SK-N-SH (cell line): ENCODE measurements at places on chromosomes 5 and 9. TPM values are rescaled to one million over a fixed set of nuclear protein-coding genes. Genes with fewer than 3 reads are reported as not detected.

PARP8 gene
- polyA plus RNA-seq = 6.2 and 8.6 TPM in 2 replicates

ADAMTSL1 gene
- polyA plus RNA-seq = 114 and 163 TPM in 2 replicates

SOHLH1 gene
- not detected in 2 replicates for polyA plus RNA-seq

SPATA31A5 gene
- not detected in 2 replicates for polyA plus RNA-seq

INSL4 gene
- polyA plus RNA-seq = not detected in 2 replicates

GABRA6 gene
- 0.10 TPM in 2 replicates for polyA plus RNA-seq

FOXE1 gene
- 0.03 and 0.08 TPM in 2 replicates for polyA plus RNA-seq

FST gene
- polyA plus RNA-seq = 157 and 162 TPM in 2 replicates

GGTA1 gene
- polyA plus RNA-seq = 0.03 and 0.11 TPM in 2 replicates

ZNF483 gene
- polyA plus RNA-seq = 0.53 and 0.60 TPM in 2 replicates

GABRG2 gene
- not detected in 2 replicates for polyA plus RNA-seq

IL9 gene
- polyA plus RNA-seq = not detected in 2 replicates

IL33 gene
- polyA plus RNA-seq = not detected in 2 replicates

LCN15 gene
- 0.08 TPM in 1 of 2 replicates, not detected in the other for polyA plus RNA-seq

FOXD4L3 gene
- 0.06 and 0.10 TPM in 2 replicates for polyA plus RNA-seq

GPRIN1 gene
- 5.9 and 6.6 TPM in 2 replicates for polyA plus RNA-seq

FAM221B gene
- not detected in 2 replicates for polyA plus RNA-seq

GKAP1 gene
- 1.7 and 1.8 TPM in 2 replicates for polyA plus RNA-seq

PRSS3 gene
- polyA plus RNA-seq = 2.5 and 4.7 TPM in 2 replicates

GRIN1 gene
- polyA plus RNA-seq = 0.03 TPM in 1 of 2 replicates, not detected in the other

NCS1 gene
- 40.6 and 52.9 TPM in 2 replicates for polyA plus RNA-seq

OR1J2 gene
- not detected in 2 replicates for polyA plus RNA-seq

PCDH12 gene
- polyA plus RNA-seq = 0.02 and 0.08 TPM in 2 replicates

DMRT2 gene
- polyA plus RNA-seq = not detected in 2 replicates

SEMA5A gene
- 0.58 and 0.71 TPM in 2 replicates for polyA plus RNA-seq

CERCAM gene
- polyA plus RNA-seq = 128 and 131 TPM in 2 replicates

CDKN2A gene
- polyA plus RNA-seq = 34.1 and 41.4 TPM in 2 replicates

RIMOC1 gene
- polyA plus RNA-seq = 6.5 and 9.5 TPM in 2 replicates

OLFML2A gene
- 4.8 and 7.7 TPM in 2 replicates for polyA plus RNA-seq

MSMP gene
- 1.2 TPM in 2 replicates for polyA plus RNA-seq

PCDHA9 gene
- polyA plus RNA-seq = 0.02 TPM in 2 replicates

CDH6 gene
- 1.1 and 1.4 TPM in 2 replicates for polyA plus RNA-seq

FBXL7 gene
- polyA plus RNA-seq = 6.3 and 7.0 TPM in 2 replicates

NRG2 gene
- polyA plus RNA-seq = 3.5 and 3.7 TPM in 2 replicates

ADRB2 gene
- polyA plus RNA-seq = 1.0 and 1.2 TPM in 2 replicates

IDNK gene
- polyA plus RNA-seq = 4.2 and 4.9 TPM in 2 replicates

STARD4 gene
- 10.0 and 11.0 TPM in 2 replicates for polyA plus RNA-seq

FOXD4L6 gene
- polyA plus RNA-seq = 0.05 TPM in 1 of 2 replicates, not detected in the other

PCDHGB4 gene
- 0.37 and 0.64 TPM in 2 replicates for polyA plus RNA-seq

ARSK gene
- polyA plus RNA-seq = 5.6 and 6.9 TPM in 2 replicates

KLHL3 gene
- 3.8 and 4.9 TPM in 2 replicates for polyA plus RNA-seq
